NCI-H524 (cell line): ENCODE measurements at places on chromosomes 7 and 10.

- DNase-seq = no peak
Observed at GRCh38 chr7:112371701-112372100, 78.6 kb upstream of the IFRD1 start.

- DNase-seq = no peak
Observed at GRCh38 chr7:90715067-90715466, 118.9 kb downstream of the CDK14 start.

GRCh38 chr10:93293999-93294398 is 188.1 kb downstream of the MYOF start:
- DNase-seq = no peak

DNA sequence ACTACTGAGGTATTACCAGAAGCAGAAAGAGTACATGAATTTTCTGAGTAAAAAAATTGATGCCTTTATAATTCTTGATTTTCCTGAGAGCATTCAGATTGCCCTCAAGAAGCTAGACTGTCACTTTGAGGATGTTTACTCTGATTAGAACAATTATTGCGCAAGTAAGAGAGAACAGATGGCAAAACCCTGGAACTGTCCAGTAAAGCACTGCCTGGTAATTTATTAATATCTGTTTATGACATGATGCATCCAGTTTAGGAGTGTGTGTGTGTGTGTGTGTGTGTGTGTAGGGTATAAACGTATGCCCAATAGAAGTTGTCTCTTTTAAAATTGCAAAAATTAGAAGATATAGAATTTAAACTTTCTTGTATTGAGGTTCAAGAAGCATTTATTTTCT is 379.7 kb downstream of the PHTF2 start:
- DNase-seq = peak; percentile 83
